ENCODE measurements at places on chromosomes 7 and 10.

- no peak for DNase-seq
These were observed 105.0 kb upstream of the HDAC9 start for GRCh38 chr7:18390535-18390907.

DNA sequence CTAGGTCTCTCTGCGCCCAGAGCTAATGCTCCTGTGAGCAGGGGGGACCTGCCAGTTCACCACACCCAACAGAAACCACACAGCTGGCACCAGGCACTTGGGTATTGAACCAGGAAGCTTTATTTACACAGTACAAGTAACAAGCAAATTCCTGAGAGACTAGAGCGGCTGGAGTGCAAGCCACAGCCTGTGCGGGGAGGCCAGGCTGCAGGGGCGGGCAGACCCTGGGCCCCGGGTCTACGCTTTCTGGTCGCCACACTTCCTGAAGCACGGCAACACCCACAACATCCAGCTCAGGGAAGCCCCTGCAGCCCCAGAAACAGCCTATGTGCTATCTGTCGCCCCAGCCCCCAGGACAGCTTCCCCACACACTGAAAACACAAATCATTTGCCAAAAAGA lies 125.0 kb downstream of the FAM53B start:
- no peak for DNase-seq

- no peak for DNase-seq
These were observed 100.5 kb downstream of the GTF2IRD1 start for GRCh38 chr7:74554178-74554577.

DNA sequence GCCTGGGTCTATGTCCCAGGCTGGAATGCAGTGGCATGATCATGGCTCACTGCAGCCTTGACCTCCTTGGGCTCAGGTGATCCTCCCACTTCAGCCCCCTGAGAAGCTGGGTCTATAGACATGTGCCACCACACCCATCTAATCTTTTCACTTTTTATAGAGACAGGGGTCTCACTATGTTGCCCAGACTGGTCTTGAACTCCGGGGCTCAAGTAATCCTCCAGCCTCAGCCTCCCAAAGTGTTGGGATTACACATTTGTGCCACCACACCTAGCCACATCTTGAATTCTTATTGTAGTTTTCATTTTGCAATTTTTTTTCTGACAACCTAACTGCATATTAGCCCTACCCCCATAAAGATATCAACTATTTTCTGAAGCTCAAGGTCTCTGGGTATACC lies 18.4 kb upstream of the COL1A2 start:
- no peak for DNase-seq

DNA sequence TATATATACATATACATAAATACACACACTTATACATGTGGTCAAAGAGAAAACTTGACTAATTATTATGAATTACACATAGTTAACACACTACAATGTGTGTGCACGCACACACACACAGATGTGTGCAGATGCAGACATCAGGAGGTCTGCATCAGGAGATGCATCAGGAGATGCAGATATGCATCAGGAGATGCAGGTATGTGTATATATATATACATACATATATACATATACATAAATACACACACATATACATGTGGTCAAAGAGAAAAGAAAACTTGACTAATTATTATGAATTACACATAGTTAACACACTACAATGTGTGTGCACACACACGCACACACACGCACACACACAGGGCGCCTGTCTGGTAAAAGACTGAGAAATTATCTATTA lies 31.3 kb upstream of the MDFIC start:
- no peak for DNase-seq

GRCh38 chr7:5797716-5798115 lies 16.3 kb upstream of the RNF216 start:
- no peak for DNase-seq

- no peak for DNase-seq
These were observed 59.7 kb upstream of the CCDC71L start for GRCh38 chr7:106720641-106721040.

- no peak for DNase-seq
These were observed 344.1 kb downstream of the PHF14 start for GRCh38 chr7:11317766-11318165.

DNA sequence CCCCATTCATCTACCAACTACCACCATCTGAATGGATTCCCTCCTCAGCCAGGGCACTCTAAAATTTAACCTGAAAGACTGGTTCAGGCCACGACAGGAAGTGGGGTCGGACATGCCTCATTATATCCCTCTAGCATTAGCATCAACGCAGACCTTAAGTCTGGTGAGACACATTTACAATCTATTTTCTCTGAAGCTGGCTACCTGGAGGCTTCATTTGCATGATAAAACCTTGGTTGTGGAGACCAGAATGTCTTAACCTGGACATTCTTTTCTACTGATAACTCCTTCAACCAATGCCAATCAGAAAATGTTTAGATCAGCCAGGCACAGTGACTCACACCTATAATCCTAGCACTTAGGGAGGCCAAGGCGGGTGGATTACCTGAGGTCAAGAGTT lies 42.3 kb downstream of the SVOPL start:
- no peak for DNase-seq

GRCh38 chr7:158720112-158720511 lies 15.5 kb upstream of the NCAPG2 start:
- DNase-seq = no peak

DNA sequence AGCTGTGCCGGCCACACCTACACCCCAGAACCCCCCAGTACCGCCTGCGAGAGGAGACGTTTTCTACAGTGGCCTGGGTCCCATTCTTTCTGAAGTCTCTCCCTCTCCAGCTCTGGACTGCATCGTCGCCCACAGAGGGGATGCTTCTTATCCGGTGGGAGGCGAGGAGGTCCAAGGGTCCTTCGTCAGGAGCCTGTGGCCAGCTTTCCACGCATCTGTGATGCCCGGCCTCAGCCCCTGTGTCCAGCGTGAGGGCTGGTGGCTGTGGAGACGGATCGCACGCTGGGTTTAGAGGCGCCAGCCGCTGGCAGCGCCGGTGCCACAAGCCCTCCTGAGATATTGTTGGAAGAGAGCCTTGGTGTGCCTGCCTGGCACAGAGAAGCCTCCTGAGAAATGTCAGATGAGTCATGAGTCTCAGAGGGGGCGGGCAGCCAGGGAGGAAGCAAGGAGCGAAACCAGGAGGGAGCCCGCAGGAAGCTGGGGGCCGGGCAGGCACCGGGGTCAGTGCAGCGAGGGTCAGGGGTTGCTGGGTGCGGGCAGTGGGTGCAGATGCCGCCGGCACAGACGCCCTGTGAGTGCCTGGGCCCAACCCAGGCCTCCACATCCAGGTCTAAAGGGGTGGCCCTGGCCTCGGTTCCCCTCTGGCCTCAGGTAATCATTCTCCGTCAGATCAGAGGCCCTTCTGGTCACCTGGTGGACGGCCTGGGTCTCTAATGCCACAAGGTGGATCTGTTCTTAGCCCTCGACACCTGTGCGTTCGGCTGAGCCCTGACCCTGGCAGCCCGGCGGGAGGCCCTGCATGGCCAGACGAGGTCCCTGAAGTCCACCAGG lies 86.0 kb upstream of the DIP2C start:
- DNase-seq = no peak

DNA sequence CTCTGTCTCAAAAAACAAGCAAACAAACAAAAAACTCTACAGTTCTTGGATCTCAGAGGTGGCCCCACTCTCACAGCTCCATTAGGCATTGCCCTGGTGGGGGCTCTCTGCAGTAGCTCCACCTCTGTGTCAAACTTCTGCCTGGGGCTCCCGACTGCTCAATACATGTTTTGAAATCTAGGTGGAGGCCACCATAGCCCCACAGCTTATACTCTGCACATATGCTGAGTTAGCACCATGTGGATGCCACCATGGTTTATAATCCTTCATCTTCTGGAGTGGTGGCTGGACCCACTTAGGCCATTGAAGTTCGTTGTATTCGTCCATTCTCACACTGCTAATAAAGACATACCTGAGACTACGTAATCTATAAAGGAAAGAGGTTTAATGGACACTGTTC lies 78.4 kb downstream of the SEPTIN14 start:
- no peak for DNase-seq

DNA sequence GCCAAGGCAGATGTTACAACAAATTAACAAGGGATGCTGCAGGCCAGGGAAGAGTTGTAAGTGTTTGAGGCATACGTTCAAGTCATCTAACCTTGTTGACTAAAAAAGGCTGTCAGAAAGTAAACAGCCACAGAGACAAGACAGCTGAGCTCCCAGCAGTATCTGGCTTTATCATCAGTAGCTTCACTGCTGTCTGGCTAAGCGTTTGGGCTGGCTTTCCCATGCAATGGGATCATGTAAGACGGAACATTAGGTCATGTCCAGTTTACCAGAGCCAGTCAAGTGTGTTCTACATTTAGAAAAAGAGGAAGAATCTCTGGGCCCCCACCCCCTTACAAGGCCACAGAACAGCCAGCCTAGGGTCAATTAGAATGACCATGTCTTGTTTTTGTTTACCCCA lies 51.3 kb upstream of the GSAP start:
- DNase-seq = no peak

DNA sequence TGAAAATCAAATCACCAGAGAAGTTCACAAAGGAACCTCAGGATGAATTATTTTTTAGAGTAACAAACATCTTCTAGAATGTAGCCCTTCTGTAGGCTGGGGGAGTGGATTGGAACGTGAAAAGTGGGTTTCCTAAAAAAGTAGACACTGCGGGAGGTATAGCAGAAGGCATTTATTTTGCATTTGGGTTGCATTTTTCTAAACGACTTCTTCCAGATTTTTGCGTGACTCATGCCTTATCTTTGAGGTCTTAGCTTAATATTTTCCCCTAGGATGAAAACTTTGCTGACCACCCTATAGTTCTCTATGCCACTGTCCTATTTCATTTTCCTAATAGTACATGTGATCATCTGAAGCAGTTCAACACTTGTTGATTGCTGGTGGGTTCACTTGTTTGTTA lies 112.7 kb upstream of the JCAD start:
- DNase-seq = no peak

DNA sequence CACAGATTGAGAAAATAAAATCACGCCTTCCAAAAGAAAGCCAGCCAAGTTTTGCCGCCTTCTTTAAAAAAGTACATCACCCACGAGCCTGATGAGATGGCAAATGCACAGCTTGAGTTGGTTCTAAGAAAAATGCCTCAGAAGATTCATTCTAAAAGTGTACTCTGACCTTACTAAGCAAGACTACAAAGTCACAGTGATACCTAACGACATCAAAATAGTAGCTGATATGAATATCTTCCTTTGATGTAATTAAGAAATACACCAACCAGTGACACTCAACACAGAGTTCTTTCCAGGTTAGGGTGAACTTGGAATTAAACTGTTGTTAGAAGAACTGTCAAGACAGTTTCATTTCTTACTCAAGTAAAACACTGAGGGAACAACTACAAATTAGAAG lies 78.0 kb upstream of the AMPH start:
- DNase-seq = no peak

GRCh38 chr7:66507764-66508296 lies 120.9 kb upstream of the KCTD7 start:
- no peak for DNase-seq

- DNase-seq = no peak
These were observed 46.6 kb downstream of the PWWP2B start for GRCh38 chr10:132443605-132443982.

DNA sequence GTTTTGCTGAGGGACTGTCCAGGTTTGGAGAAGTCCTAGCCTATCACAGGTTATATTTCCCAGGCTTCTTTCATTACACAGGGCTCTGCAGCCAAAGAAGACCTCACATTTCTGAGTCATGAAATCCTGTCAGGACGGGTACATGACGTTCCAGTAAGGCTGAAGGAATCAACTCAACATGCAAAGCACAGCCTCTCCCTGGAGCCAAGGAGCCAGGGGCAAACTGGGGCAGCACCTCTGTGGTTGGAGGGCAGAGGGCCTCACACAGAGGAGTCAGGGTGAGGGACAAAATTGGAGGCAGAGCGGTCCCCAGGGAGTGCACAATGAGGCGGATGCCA lies 116.3 kb upstream of the GDF10 start:
- DNase-seq = no peak

DNA sequence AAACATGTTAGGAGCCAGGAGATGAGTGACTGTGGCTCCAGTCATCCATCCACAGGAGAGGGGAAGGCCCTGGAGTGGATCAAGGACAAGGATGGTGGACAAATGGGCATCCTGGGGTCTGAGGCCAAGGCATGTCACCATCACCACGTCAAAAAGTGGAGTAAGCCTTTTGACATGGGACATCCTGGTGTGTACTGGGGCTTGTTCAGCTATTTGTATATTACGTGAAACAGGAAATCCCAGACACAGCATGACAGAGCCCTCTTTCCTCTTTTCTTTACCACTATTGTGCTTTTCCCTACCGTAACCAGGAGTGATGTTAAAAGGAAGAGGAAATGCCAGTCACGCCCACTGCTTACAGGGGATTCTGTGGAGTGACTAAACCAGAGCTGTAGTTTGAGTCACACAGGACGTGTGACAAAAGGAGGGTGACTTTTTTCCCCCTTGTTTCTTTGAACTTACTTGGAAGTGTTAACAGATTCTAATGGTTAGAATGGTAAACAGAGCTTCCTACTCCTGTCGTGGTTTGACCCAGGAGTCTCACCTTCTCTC lies 15.4 kb downstream of the ACSL5 start:
- no peak for DNase-seq

- DNase-seq = no peak
These were observed 34.3 kb upstream of the WNT16 start for GRCh38 chr7:121294448-121294992.

All from NCI-H524 (cell line).